Fibroblast of upper back skin (primary cell): ENCODE measurements at places on chromosomes 2 and 18.

- DNase-seq = peak; percentile 77
These were observed 62.0 kb downstream of the TGIF1 start for GRCh38 chr18:3511980-3512379.

DNA sequence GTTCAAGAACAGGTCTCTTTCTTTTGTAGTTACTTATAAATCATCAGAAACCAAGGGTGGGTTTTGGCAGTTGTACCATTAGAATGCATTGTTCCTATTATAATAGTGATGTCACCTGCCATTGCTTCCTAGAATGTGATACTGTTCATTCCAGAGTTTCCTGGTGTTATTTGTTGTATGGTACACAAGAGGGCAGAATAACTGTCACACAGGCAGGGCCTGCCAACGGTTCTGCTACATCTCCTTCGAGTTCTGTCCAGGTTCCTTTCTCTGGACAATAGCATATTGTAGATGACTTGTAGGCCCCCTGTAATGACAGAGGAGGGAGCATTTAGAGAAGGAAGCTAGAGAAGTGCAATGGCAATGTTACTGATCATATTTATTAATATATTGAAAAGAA, 98.3 kb downstream of the KLHL14 start:
- no peak for DNase-seq

- DNase-seq = peak; percentile 17
These were observed 63.9 kb upstream of the ACVR1 start for GRCh38 chr2:157940024-157940423.

- peak; percentile 5 for DNase-seq
These were observed 156.8 kb downstream of the STK39 start for GRCh38 chr2:168090366-168091135.

DNA sequence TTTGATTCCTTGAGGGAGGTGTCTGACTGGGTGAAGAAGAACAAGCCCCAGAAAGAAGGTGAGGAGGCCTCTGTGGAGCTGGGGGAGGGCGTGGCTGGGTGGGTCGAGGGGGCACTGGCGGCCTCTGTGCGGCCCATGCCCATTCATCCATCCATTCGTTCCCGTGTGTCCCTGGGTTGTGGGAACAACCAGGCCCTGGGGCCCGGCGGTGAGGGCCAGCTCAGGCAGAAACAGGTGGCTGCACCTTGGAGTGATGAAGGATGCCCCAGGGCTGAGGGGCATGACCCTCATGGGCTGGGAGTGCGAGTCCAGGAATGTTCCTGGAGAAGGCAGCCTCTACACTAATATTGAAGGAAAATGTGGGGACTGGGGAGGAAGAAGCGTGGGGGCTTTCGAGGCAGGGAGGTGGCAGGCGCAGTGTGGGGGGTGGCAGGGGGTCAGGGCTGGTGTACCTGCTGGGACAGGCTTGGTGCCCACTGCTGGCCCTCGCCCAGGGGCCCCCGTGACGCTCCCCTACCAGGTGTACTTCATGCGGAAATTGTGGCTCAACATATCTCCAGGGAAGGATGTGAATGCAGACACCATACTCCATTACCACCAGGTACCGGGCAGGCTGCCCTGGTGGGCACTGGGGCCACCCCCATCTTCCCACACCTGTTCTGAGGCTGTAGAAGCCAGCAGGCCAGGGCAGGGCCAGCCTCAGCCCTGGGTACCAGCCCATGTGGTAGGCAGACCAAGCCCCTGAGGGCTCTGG, 11.2 kb upstream of the GPR17 start:
- no peak for DNase-seq

- peak; percentile 12 for DNase-seq
These were observed 45.1 kb downstream of the RPL31 start for GRCh38 chr2:101047075-101047766.

GRCh38 chr2:15561574-15562344, 625 bp upstream of the NBAS start:
- peak; percentile 36 for DNase-seq

DNA sequence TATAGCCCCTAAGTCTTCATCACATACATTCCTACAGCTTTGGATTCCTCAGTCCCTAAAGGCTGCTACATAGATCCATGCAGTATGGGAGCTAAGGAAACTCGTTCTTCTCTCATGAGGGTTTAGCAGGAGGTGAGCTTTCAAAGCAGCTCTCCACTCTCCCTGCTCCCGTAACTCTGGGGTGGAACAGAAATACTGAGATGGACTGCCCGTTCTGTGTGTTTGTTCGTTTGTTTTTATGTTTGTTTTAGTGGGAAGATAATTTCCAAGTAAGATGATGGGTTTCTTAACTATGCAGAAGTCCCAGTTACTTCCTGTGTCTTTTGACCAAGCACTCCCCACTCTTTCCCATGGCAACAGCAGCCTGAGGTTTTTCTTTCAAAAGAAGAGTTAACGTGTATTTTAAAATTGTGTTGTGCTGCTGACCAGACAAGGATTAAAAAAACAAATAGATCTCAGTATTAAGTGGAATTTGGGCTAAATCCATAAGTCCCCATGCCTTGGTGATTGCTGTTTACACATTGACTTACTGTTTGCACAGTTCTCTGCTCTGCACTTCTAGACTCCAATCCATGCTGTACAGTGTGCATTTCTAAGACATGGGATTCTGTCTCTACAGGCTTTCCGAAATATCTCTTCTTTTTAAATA, 156.4 kb upstream of the SH3BP4 start:
- no peak for DNase-seq

- no peak for DNase-seq
These were observed 8.2 kb downstream of the PTGR3 start for GRCh38 chr18:75200605-75201280.

DNA sequence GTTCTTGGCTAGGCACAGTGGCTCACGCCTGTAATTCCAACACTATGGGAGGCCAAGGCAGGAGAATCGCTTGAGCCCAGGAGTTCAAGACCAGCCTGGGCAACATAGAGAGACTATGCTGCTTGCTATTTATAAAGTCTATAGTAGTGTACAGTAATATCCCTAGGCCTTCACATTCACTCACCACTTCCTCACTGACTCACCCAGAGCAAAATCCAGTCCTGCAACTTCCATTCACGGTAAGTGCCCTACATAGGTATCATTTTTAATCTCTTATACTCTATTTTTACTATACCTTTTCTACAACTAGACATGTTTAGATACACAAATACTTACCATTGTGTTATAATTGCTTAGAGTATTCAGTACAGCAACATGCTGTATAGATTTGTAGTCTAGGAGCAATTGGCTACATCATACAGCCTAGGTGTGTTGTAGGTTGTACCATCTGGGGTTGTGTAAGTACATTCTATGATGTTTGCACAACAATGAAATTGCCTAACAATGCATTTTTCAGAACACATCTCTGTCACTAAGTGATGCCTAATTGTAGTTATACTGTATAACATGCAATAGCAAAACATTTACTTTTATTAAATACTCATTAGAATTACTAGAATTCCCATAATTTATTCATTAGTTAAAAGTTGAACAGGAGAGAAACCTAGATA, 8.8 kb downstream of the DHX57 start:
- DNase-seq = no peak

DNA sequence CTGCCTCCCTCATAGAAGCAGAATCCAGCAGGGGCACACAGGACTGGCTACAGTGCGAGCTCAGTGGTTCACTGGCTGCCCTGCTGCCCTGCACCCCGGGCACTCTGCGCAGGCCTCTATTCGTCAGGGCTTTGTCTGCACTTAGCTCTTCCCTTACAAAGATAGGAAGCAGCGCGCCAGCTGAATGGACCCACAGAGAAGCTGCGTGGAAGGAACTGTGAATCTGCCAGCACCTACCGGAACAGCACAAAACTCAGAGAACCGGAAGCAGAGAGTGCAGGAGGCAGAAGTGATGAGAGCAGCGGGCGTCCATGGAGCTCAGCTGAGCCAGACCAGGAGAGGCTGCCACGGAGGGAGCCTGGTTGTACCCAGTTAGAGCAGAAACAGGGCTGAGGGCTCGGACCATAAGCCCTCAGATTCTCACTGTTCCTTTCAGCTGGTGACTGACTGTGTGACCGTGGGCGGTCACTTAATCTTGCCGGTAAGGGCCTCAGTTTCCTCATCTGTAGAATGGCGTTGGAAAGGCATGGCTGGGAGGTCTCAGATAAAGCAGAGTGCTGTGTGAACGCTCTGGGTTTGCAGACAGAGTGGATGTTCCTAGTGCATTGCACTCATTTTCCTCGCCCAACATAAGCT, 23.1 kb upstream of the SLC66A3 start:
- no peak for DNase-seq

DNA sequence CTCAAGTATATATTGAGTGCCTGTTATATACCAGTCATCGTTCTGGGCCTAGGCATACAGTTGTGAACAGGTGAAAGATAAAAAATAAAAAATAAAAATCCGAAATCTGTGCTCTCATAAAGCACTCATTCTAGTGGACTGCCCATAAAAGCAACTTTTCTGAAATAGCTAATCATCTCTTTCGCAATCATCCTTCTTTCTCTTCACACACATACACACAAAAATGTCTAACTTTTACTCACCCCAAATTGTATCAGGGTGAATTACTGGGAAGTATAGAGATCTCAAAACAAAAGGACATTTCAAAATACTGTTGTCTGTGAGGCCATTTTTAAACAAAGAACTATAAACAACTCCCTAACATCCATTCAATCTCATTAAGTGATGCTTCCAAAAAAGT, 29.6 kb upstream of the ORC2 start:
- DNase-seq = no peak

GRCh38 chr18:10912790-10913545, 236.4 kb downstream of the PIEZO2 start:
- peak; percentile 94 for DNase-seq

- DNase-seq = peak; percentile 68
These were observed 50.0 kb downstream of the GPD2 start for GRCh38 chr2:156486147-156486546.

DNA sequence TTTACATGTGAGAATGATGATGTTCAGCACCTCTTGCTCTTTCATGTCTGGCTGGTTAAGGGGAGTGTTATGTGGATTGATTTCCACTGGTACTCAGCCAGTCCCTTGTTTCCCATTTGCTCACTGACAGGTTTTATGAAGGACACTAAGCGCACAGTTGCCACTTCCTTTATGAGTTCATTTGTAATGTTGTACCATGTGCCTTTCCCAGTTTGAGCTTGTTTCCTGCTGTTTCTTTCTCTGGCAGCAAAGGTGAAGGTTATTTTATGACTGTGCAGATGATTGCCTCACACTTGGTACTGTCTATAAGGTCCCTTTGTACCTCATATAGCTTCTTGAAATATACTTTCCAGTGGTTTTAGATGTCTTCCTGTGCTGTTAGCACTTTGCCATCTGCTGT, 1700.5 kb upstream of the TMEFF2 start:
- DNase-seq = no peak

GRCh38 chr2:128776461-128777195, 458.0 kb upstream of the HS6ST1 start:
- DNase-seq = no peak

GRCh38 chr2:3986063-3986462, 282.7 kb downstream of the DCDC2C start:
- DNase-seq = no peak

DNA sequence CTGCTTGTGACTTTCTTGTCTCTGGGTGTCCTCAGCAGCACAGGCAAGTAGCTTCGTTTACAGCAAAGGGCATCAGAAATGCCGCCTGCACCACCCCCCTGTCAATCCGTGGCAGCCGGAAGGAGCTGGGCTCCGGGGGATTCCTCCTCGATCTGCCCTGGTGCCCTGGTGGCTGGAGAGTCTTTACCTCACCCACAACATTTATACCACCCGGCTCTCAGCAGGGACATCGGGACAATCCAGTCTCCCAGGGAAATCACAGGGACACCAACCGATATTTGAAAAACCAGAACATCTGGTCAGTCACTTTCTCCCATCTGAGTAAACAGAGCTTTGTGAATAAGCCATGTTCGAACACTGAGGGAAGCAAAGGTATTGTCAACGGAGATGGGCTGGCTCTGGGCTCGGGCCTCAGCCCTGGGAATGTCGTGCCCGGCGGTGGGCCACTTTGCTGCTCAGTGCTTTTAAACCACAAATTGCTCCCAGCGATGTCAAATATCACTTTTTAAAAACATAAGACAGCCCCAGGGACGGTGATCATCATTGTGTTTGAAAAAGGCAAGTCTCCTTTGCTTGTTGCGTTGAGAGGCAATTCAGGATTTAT, 210.0 kb upstream of the SALL3 start:
- DNase-seq = no peak

DNA sequence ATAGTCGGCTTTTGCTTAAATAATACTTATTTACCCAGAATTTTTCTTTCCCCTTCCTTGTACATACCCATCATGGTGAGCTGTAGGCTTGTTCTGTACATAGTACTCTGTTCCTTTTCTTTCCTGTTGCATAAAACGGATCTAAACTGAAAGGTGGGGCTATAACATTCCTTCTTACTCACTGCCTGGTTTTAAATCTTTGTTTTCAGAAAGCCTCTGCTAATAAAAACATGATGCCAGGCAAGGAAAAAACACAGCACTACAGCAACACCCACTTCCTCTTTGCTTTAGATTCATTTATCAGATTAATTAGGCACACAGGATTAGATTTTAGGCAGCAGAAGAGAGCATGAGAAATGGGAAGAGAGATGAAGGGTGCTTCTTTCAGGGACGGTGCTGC, 19.6 kb upstream of the STON1 start:
- DNase-seq = peak; percentile 24

DNA sequence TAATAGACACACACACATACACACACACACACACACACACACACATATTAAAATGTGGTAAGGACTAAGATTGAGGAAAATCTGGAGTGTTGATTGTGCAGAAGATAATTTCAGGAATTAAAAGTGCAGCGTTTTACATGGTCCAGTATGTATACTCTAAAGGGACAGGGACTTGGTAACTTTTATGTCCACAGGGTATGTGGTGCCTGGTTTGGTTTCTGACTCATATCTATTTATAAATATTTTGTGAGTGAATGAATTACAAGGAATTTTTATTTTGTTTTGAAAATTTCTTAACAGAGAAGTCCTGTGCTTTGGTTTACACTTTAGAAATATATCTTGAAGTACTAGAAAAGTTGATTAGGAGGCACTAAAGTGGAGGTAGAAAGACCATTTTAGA, 287.7 kb upstream of the NXPH2 start:
- no peak for DNase-seq

DNA sequence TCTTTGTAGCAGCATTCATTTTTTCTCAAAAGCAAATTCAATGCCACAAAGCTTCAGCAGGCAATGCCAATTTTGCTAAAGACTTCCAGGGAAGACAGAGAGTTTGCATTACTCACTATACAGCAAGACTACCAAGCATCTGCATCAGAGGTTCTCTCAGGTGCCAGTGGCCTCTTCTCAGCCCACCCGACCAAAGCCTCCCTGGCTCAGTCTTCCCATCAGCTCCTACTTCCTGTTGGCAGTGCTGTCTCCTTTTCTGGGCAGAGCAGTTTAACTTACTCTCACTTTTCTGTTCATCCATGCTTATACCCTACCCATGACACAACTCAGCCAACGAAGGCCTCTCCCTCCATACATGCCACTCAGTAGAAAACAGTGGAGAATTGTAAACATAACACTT, 157.1 kb downstream of the TRABD2A start:
- no peak for DNase-seq

DNA sequence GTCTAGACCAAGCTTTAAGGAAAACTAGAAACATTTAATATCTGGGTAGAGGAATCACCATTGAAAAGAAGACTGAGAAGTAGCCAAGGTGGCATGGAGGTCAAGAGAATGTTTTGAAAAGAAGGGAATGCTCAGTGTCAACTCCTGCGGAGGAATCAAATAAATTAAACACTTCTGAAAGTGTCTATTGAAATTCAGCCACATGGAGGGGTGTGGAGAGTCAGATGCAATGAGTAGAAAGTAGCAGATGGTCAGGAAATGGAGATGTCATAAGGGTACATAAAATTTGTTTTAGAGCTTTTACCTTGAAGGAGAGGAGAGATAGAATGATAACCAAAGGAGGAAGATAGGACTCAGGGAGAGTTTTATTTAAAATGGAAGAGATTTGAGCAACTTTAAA, 35.1 kb downstream of the NLRC4 start:
- DNase-seq = no peak

- peak; percentile 35 for DNase-seq
These were observed 284.9 kb downstream of the OSR1 start for GRCh38 chr2:19073522-19073921.
